ENCODE measurements at places on chromosomes 4 and X.

GRCh38 chr4:99816545-99817308 is at the start of gene DAPP1:
TSS of gene DAPP1 (plus strand) at chr4:99816827. CDS start at chr4:99816914, 87 bp downstream.
- DNase-seq, result no peak

DNA sequence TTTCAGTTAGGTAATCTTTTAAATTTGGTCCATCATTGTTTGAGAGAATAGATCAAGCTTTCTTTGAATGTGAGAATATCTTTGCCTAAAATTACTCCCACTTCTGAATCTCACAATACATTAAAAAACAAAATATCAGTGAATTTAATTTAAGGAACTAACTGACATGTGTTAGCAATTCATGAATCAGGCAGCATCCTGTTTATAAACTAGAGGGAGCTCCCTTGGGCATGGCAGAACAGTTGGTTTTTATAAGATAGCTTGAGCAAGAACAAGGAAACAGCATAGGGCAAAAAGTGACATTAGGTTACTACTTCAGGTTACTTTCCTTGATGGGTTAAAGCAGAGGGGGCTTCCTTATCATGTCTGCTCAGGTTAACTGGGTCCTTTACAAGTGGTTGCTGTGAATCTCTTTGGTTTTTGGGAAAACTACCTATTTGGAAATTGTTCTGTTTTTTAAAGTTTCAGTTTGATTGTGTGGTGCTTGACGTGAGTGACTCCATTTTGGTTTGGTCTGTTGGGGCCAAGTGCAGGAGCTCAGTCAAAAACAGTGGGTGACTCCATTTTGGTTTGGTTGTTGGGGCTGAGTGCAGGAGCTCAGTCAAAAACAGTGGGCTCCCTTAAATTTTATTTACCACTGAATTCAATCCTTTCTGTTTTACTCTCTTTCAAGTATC is 68.0 kb downstream of the PPEF2 start:
- DNase-seq, result no peak

GRCh38 chr4:144699565-144699964 is 53.6 kb downstream of the HHIP start:
- peak; percentile 20 for DNase-seq

DNA sequence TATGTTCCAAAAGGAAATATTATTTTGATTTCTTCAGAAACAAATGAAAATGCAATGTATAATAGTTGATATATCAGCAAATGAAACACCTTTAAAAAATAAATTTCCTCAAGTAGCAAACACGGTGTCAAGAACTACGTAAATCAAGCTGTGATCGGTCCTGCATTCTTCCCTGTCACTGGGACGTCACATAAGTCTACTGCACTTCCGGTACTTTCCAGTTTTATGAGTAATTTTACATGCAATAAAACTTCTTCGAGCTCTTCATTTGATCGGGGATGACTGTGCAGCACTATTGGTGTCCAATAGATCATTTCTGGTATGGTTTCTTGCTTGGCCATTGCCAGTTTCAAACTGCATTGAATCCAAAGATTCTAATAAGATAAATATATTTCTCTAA is 114.0 kb upstream of the VEGFC start:
- DNase-seq, result no peak

- DNase-seq, result no peak
These were observed 38.0 kb downstream of the GAK start for GRCh38 chr4:893995-894705.

DNA sequence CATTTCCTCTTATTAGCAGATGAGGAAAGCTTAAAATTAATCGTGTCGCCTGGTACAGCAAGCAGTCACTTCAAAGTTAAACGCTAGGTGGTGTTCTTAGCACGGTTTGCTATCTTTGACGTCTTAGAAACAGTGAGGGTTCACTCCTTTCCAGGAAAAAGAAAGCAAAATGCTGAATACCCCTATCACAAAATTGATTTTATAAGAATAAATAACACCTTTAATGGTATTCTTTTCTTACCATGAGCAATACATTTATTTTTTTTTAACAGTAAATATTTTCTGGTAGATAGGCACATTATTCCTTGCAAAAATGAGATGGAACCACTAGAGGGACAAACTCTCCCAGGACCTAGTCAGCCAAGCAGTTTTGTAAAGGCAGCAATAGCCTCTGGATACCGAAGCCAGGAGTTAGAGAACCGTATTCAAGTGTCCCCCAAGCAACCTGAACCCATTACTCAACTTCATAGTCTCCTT is 153.9 kb downstream of the KDR start:
- DNase-seq, result peak; percentile 47

DNA sequence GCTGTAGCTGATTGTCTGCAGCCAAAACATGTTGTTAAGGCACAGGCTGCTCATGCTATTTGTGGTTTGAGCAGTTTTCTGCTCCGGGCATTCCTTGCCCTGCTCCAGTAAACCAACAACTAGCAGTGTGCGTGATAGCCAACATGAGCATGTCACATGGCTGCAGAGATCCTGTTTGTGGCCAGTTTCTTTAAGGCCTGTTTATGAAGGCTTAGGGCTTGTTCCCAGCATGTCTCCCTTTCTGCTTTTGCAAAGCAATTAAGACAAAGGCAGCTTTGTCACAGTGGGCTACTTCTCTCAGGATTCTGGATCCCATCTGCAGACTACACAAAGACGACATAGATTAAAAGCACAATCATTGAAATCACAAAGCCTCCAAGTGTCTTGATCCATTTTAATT is 160.5 kb downstream of the ZNF518B start:
- no peak for DNase-seq

GRCh38 chr4:165872461-165873297 is at the start of gene TLL1:
TSS of gene TLL1 (plus strand) at chr4:165873237. CDS start at chr4:165873905, 668 bp downstream.
- no peak for DNase-seq

- no peak for DNase-seq
These were observed 86.9 kb downstream of the MBNL3 start for GRCh38 chrX:132401935-132402334.

DNA sequence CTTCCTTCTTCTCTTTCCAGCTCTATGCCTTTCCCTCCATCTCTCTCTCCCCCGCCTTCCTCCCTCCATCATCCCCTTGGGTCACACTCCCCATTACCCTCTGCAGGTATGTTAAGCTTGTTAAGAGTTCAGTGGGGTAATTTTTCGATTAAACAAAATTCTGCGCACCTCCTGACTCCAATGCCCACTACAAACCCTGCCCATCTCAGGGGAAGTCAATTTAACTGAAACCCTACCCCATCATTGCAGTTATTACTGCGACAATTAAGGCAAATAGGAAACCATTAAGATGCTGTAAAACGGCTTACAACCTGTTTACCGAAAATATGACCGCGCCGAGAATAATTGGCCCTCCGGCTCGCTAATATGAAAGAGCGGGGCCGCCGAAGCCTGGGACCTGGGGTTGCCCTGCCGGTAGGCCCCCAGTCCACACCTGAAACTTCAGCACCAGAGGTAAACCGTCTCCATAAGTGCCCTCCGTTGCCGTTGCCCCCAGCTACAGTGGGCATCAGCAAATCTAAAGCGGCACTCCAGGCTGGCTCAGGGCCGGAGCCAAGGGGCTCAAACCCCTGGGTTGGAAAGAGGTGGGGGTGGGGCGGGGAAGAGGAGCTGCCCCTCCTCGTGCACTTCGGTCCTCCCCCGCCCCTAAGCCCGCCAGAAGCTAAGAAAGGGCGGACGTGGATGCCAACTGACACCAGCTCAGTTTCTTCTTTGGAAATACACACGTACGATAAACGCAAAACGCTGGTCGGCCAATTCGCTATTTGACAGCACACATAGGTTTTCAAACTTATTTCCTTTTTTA is 4.8 kb downstream of the ARX start:
- DNase-seq, result no peak

- DNase-seq, result no peak
These were observed 11.1 kb upstream of the SEC24D start for GRCh38 chr4:118846979-118847378.

- no peak for DNase-seq
These were observed 20.8 kb downstream of the SPON2 start for GRCh38 chr4:1151541-1151940.

GRCh38 chr4:46927201-46927600 is 18.2 kb upstream of the COX7B2 start:
- no peak for DNase-seq

GRCh38 chrX:151830911-151831310 is 81.8 kb upstream of the MAGEA4 start:
- no peak for DNase-seq

DNA sequence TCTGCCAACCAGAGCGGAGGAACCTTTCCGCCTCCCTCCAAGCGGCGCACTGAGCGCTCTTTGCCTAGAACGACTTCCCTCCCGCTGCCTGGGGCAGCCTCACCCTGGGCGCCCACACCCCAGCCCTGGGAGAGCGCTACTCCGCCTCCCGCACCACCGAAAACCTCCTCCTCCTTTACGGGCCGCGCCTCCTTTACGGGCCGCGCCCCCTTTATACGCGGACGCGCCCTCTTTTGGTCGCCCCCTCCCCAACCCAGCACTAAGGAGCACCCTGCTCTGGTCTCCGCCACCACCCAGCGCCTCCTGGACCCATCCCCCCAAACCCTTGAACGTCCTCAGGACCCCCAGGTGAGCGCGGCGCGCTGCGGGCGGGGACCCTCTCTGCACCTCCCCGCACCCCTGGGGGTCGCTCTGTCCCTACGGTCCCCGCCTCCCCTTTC is 586 bp upstream of the NSG1 start:
- DNase-seq, result no peak

DNA sequence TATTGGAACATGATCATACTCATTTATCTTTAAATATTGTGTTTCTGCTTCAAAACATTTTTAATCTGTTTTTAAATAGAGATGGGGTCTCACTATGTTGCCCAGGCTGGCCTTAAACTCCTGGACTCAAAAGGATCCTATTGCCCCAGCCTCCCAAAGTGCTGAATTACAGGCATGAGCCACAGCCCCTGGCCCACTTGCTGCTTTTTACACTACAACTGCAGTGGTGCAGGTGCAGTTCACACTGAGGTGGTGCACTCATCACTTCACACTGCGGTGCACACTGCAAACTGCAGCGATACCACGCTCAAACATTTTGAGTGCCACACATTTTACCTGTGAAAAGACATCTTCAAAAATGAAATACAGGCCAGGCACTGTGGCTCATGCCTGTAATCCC is 10.8 kb downstream of the RPS3A start:
- DNase-seq, result no peak

- peak; percentile 46 for DNase-seq
These were observed 56.7 kb upstream of the TMEM131L start for GRCh38 chr4:153409412-153409811.

DNA sequence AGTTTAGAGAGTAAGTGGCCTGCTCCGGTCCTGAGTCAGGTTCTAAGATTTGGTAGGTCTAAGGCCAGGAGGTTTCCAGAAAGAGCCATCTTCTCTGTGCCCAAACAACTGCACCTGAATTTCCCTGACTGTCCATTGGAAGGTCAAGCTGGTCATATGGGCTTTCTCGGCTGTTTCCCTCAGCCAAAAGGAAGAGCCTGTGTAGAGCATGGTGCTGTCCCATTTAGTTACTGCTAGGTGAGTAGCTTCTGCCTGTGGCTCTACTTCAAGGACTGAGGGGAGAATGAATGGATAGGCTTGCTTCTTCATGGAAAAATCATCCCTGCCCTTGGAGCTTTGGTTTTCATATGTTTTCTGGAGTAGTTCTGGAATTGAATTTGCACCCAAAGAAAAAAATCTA is 33.7 kb downstream of the NHSL2 start:
- DNase-seq, result no peak

DNA sequence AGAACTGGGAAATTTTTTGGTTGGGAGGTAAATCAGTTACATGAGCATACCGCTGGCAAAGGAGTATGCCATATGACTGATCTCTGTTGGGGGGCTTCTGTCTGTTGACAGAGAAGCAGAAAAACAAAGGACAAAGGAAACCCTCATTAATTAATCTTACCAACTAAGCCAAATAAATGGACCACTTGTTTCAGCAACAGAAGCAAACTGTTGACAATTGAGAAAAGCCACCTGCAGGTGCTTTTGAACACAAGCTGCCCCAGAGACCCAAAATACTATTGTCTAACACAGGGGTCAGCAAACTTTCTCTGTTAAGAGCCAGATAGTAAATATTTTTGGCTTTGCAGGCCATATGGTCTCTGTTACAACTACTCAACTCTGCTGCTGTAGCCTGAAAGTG is 7.0 kb upstream of the FRYL start:
- DNase-seq, result no peak

- DNase-seq, result no peak
These were observed 40.9 kb upstream of the MAN2B2 start for GRCh38 chr4:6534050-6534449.

GRCh38 chrX:123339221-123339905 is 155.3 kb downstream of the GRIA3 start:
- DNase-seq, result peak; percentile 56

DNA sequence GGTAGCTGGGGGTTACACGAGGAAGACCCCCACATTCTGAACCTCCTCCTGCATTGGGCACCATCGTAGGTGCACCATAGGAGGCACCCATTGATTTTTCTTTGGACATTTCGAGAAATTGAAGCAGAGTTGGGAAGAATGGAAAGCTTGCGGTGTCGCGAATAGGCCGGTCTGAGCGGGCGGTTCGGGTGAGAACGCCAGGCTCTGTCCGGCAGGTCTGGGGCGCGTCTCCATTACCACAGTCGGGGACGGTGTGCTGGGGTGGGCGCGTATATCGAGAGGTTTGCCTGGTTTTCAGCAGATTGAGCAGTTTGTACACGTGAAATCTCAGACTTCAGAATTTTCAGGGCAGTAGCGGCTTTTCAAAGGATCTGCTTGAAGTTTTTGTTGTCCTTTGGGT is 560 bp downstream of the PASD1 start:
- DNase-seq, result no peak

- DNase-seq, result no peak
These were observed 56.0 kb upstream of the HAND2 start for GRCh38 chr4:173585876-173586572.

DNA sequence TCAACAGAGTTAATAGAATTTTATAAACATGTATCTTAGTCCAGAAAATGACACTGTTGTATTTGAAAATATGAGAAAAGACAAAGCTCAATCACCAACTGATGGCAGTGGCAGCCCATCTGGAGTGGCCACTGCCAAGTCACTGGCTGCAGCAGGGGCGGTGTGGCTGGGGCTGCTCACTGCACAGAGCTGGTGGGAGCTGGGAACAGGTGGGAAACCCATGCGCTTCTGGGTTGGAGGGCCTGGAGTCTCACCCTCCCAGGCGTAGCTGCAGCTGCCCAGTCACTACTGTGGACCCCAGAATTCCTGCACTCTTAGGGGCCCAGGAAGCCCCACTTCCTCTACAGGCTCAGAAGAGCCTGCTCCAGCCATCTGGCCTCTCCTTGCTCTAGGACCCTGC is 251.8 kb upstream of the NDST4 start:
- no peak for DNase-seq

DNA sequence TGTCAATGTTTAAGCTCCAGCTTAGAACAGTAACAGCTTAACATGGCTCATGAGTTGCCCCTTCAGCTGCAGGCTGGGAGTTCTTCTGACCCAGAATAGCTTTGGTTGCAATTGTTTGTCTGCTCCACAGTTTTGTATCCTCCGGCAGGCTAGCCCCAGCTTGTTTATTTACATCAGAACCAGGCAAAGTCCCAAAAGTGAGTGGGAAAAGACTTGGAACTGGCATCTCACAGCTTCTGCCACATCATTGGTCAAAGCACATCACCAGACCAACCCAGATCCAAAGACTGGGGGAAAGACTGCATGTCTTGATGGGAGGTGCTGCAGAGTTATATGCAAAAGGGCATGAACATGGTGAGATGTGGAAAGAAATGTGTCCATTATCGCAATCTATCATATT is 231.2 kb upstream of the CPEB2 start:
- no peak for DNase-seq
